Posterior cingulate gyrus (tissue), 11 donors: ENCODE measurements at places on chromosomes 5 and 9.

GRCh38 chr5:168603746-168604145, 24.6 kb upstream of the PANK3 start:
- DNase-seq, result no peak

- DNase-seq, result no peak
Measured at GRCh38 chr9:20242510-20243189, 379.6 kb downstream of the MLLT3 start.

DNA sequence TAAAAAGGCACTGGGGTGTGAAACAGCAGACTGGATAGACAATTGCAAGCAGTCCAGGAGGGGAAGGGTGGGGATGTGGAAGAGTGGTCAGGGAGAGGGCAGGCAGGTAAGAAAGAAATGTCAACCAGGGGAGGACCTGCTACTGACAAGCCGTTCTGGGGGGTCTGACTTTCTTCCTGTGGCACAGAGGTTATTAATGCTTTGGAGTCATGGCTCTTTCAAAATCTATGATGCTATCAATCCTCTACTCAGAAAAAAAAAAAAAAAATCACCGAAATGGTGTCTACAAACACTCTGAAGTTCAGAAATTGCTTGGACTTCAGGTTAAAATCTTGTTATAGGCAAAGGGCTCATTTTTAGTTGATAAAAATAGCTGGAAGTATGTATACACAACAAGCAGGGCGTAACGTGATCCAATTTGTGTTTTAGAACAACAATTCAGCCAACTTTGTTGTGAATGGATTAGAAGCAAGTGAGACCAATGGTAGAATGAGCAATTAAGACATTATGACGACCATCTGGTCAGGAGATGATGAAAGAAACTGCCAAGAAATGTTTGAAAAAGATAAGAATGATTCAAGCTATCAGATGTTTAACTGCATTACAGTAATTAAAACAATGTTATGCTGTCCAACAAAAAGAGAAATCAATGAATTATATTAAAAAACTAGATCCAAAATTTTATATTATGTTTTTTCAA, 255.2 kb downstream of the DEPDC1B start:
- DNase-seq, result no peak

- DNase-seq, result no peak
Measured at GRCh38 chr5:33941090-33941489, 4.9 kb downstream of the RXFP3 start.

GRCh38 chr5:72529383-72529782, 22.2 kb upstream of the ZNF366 start:
- no peak for DNase-seq

GRCh38 chr9:132647355-132647754, 22.4 kb downstream of the DDX31 start:
- no peak for DNase-seq

- DNase-seq, result no peak
Measured at GRCh38 chr9:31776471-31776870, 608.0 kb upstream of the ACO1 start.

- DNase-seq, result no peak
Measured at GRCh38 chr5:169971780-169972179, 8.5 kb downstream of the INSYN2B start.

DNA sequence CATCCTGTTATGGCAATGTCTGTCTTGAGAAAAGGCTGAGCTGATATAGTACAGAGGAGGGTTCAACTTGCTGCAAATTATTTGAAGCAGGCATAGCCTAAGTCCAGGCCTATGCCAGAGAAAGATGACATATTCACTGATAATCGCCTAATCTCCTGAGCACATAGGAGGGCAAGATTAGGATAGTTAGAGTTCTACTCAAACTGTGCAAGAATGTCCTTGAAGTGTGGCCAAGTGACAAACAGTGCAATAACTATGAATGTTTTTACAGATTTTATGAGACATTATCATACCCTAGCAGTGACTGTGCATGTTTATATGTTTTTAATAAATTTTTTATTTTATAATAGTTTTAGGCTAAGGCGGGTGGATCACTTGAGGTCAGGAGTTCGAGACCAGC, 96.2 kb downstream of the TSSK1B start:
- no peak for DNase-seq

DNA sequence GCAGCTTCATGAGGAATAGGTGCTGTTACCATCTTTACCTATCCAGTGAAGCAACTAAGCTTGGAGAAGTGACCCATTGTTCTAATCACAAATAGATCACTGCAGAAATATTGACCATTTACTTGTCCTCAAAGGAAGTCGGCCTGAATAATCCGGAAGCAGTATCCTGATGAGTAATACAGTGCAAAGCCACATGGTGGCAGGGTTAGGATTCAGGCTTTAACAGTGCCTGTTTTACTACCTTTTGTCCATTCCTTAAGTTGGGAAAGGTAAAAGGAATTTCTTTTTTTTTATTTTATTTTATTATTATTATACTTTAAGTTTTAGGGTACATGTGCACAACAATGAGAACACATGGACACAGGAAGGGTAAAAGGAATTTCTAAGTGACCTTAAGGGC, 336.3 kb downstream of the KDM4C start:
- DNase-seq, result no peak

- no peak for DNase-seq
Measured at GRCh38 chr5:3345195-3345594, 250.4 kb upstream of the IRX1 start.

DNA sequence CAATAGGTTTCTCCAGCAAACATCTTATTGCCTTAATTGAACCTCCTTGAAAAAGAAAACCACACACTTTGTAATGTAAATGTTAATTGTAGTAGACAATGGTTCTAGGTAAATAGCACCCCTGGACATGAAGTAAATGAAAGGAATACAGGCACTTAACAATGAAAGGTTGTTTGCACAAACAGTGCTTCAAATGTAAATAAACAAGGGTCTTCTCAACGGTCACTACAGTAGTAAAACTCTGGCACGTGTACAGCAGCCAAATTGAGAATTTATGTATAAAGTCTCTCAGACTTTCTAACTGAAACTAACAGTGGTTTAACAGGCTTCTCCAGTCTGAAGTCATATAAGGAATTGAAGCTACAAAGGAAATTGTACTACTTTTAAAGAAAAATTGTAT, 218.3 kb downstream of the MEF2C start:
- DNase-seq, result no peak

DNA sequence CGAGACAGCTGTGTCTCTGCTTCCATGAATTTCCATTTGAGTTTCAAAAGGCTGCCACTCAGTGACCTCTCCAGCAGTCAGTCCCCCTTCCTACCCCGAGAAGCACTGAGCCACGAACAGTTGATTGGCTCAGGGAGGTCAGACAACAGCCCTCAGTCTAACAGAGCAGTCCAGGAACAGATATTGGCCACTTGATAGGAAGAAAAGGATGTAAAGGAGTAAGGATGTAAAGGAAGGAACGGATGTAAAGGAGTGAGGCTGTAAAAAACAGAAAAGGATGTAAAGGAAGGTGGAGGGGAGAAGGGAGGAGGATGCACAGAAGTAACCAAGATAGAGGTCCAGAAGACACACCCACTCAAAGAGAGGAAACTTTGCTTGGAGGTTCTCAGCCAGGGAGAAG, 3.2 kb upstream of the NR4A3 start:
- DNase-seq, result no peak

- no peak for DNase-seq
Measured at GRCh38 chr9:136155576-136155975, 36.9 kb upstream of the TMEM250 start.

GRCh38 chr5:96322217-96322616, 110.8 kb downstream of the PCSK1 start:
- DNase-seq, result no peak

DNA sequence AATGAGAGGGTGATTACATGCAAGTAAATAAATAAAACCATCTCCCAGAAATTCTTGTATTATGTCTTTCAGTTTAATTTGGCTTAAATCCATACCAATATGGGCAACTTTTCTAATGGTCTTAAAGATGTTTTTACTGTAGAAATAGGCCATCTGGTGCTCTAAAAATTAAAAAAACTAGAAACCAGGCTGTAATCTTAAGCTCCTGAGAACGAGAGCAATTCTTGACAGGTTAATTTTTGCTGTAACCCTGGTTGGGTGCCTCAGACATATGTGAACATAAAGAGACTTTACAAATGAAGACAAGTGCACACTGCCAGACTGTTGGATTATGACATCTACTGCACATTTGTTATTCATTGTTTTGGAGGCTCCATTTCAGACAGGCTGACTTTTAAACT, 246.8 kb upstream of the DAB2 start:
- DNase-seq, result no peak

- DNase-seq, result no peak
Measured at GRCh38 chr9:87683751-87684626, 41.9 kb upstream of the CTSL start.

- DNase-seq, result no peak
Measured at GRCh38 chr5:10351199-10351905, 2.1 kb upstream of the MARCHF6 start.

GRCh38 chr5:98770911-98771322, 2.5 kb upstream of the RGMB start:
- no peak for DNase-seq

GRCh38 chr9:8096091-8096490, 296.5 kb upstream of the DMAC1 start:
- DNase-seq, result no peak

GRCh38 chr5:180467028-180467975, 26.9 kb upstream of the CNOT6 start:
- DNase-seq, result no peak

- no peak for DNase-seq
Measured at GRCh38 chr5:32320576-32320975, 7.8 kb upstream of the MTMR12 start.

- no peak for DNase-seq
Measured at GRCh38 chr5:134510970-134511795, 14.3 kb upstream of the JADE2 start.

- no peak for DNase-seq
Measured at GRCh38 chr5:69084195-69084594, 9.6 kb upstream of the SLC30A5 start.

GRCh38 chr5:63743096-63743798, 219.0 kb downstream of the HTR1A start:
- no peak for DNase-seq

- no peak for DNase-seq
Measured at GRCh38 chr9:120435091-120435490, 144.9 kb downstream of the CDK5RAP2 start.

DNA sequence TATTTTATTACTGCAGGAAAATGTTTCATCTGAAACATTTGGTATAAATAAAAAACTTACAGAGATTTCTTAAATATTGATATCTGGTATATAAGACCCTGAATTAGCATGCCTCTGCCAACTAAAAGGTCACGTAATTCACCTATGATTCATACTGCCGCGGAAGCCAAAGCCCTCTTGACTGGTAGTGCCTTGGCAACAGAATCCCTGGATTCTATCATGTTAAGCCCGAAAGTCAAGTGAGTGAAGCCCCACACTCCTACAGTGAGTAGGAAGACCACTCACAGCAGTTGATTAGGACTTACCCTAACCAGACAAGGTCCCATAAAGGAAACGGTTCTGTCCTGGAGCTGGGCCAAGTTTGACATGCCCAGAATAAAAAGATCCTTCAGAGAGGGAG, 175.6 kb upstream of the NREP start:
- no peak for DNase-seq

GRCh38 chr9:38018958-38019602, 49.9 kb downstream of the SHB start:
- no peak for DNase-seq

DNA sequence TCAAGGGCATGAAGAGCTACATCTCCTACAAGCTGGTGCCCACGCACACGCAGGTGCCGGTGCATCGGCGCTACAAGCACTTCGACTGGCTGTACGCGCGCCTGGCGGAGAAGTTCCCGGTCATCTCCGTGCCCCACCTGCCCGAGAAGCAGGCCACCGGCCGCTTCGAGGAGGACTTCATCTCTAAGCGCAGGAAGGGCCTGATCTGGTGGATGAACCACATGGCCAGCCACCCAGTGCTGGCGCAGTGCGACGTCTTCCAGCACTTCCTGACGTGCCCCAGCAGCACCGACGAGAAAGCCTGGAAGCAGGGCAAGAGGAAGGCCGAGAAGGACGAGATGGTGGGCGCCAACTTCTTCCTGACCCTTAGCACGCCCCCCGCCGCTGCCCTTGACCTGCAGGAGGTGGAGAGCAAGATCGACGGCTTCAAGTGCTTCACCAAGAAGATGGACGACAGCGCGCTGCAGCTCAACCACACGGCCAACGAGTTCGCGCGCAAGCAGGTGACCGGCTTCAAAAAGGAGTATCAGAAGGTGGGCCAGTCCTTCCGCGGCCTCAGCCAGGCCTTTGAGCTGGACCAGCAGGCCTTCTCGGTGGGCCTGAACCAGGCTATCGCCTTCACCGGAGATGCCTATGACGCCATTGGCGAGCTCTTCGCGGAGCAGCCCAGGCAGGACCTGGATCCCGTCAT, 1.4 kb downstream of the SNX18 start:
- no peak for DNase-seq

DNA sequence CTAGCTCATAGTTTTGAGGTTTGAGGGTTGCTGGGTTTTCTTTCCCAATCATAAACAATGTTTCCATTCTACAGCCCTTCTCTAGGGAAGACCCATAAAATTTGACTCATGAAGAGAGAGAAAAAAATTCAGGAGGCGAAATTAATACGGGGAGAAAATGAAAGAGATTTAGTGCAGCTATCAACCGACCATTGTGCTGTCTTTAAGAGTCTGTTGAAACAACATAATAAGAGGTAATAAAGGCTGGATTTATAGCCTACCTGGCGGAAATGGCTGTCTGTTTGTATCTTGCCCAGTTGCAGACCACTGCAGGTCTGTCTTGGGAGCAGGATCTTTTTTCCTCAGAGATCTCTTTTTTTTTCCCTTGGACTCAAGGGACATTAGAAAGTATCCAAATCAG, 66.9 kb downstream of the TLR4 start:
- DNase-seq, result no peak

- DNase-seq, result no peak
Measured at GRCh38 chr5:167565189-167565954, 726.1 kb upstream of the WWC1 start.

- DNase-seq, result no peak
Measured at GRCh38 chr5:127875235-127876021, 172.2 kb downstream of the CCDC192 start.

DNA sequence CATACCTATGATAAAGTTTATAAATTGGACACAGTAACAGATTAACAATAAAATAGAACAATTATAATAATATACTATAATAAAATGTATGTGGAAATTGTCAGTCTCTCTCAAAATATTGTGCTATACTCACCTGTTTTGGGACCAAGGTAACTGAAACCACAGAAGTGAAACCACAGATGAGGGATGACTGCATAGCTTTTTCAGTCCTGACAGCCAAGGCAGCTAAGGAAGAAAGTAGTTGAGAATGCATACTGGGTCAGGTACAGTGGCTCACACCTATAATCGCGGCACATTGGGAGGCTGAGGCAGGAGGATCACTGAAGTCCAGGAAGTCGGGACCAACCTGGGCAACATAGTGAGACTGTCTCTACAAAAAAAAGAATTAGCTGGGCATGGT, 8.9 kb downstream of the SRP19 start:
- no peak for DNase-seq

GRCh38 chr9:105259274-105259673, 14.8 kb downstream of the SLC44A1 start:
- no peak for DNase-seq

DNA sequence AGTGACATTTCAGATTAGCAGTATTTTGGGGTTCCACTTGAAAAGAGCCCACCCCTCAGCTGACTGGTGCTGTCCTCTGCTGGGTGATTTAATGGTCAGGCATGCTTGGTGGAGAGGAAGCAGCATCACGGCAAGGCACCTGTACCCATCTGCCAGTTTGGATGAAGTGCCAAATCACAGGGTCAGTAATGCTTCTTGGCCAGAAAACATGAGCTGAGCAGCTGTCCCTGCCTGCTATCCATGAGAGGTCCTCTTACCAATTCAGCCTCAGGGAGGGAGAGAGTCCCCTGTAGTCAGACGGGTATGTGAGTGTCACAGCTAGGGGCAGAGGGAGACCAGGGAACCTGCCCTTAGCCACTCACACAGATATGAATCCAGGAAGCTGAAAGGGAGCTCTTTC, 137.9 kb downstream of the SEC61B start:
- DNase-seq, result no peak
